ENCODE measurements at places on chromosomes 1 and 21. TPM values are rescaled to one million over a fixed set of nuclear protein-coding genes. Genes with fewer than 3 reads are reported as not detected.

DNA sequence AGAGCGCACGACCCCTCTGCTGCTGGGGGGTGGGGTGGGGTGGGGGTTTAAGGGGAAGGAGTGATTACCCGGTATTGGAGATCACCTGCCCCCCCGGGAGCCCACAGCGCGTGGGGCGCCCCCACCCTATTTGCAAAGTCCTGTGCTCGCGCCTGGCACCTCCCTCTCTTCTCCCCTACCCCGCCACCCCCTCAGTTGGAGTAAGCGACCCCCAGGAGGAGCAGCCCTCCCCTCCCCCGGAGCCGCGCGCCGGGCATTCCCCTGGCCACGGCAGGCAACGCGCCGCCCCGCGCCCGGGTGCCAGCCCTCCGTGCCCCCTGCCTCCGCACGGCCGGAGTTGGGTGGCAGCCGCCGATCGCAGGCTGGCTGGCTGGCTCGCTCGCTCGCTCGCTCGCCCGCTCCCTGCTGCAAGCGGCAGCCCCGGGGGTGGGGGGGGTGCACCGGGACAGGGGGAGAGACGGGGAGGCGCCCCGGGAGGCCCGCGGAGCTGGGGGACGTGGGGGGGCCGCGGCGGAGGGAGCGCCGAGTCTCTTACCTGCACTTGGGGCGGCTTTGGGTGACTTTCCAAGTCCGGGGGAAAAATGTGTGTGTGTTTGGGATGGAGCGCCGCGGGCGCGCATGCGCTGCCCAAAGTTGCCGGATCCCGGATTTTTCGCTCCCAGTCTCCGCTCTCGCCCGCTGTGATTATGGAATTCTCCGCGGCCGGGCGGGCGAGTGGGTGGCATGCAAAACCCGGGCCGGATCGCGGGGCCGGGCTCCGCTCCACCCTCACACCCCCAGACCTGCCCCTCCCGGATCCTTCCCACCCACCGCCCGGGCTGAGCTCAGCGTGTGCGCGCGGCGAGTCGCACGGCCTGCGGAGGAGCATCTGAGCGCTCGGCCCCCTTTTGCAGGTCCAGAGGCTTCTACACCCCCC is at the start of gene CASZ1:
Gene CASZ1, minus strand, starts transcription at position 618 of the 916 bp plus-strand sequence. CDS start 102,757 bp downstream, outside the sequence.
- peak; percentile 88 for DNase-seq

DNA sequence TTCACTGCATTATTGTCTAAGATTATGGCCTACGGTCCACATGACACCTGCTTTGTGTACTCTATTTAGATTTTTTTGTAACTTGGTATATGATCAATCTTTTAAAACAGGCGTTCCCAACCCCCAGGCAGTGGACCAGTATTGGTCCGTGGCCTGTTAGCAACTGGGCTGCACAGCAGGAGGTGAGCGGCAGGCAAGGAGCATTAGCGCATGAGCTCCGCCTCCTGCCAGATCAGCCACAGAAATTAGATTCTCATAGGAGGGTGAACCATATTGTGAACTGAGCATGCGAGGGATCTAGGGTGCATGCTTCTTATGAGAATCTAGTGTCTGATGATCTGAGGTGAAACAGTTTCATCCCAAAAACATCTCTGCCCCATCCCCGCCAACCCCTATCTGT is 228.4 kb upstream of the NR5A2 start:
- no peak for DNase-seq

- no peak for DNase-seq
Observed at GRCh38 chr1:183164340-183164739, 21.7 kb upstream of the LAMC2 start.

DNA sequence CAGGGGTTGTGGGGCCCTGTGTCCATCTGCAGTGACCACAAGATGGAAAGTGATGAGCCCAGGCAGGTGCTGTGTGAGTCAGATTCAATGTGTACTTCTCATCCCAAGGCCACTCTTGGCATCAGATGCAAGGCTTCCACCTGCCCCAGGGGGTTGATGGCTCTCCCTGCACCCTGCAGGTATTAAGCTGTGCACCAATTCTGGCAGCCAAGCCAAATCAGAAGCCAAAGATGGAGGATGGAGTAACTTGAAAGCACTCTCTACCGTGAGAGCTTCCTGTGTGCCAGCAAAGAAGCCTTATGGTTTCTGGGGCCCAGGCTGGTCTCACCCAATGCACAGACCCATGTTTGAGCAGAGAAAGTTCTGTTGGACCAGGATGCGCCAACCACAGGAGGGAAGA is 44.3 kb upstream of the TENT5C start:
- DNase-seq, result no peak

DNA sequence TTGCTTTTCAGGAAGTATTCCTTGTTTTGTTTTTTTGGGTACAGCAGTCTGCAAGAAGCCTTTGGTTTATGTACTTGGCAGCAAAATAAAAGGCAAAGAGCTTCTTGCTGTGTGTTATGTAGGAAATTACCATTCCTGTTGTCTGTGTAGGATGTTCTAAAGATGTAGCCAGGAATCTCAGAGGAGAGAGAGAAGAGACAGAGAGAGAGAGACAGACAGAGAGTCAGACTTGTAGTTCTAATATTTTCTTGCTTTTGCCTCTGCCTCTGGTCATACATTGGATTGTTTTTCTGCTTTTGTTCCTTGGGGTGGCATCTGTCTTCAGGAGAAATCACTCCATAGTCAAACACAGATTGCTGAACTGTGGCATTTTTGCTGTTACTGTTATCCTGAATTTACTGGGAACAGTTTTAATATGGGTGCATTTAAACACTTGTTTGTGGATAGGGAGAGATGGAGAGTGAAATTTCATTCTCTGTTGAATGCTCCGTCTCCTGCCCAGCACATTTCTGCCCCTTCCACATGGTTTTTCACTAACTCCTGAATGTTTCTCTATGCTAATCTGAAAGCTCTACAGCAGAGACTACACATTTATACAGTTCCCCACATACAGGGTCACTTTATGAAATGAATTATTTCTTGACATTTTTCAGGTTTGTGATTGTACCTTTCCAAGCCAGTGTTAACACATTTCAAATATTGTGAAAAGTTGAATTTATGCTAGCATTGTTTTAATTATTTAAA is 49.8 kb downstream of the POU2F1 start:
- DNase-seq, result no peak

IL20 gene
- total RNA-seq, result not detected

AMY1C gene
- total RNA-seq, result not detected

OR2L2 gene
- 0.29 TPM for total RNA-seq

ATP1A4 gene
- total RNA-seq, result 16.5 TPM

FAM3B gene
- total RNA-seq, result 116 TPM

GBP3 gene
- 79.7 TPM for total RNA-seq
